NCI-H2171 treated with DMSO at 0.1 percent for 48 hours (cell line): ENCODE measurements at places on chromosomes 11 and 22.

GRCh38 chr22:24883432-24883831 is 63.1 kb downstream of the LHFPL7 start:
- no peak for DNase-seq

GRCh38 chr22:40684728-40685127 is 5.4 kb downstream of the MCHR1 start:
- DNase-seq, result no peak

DNA sequence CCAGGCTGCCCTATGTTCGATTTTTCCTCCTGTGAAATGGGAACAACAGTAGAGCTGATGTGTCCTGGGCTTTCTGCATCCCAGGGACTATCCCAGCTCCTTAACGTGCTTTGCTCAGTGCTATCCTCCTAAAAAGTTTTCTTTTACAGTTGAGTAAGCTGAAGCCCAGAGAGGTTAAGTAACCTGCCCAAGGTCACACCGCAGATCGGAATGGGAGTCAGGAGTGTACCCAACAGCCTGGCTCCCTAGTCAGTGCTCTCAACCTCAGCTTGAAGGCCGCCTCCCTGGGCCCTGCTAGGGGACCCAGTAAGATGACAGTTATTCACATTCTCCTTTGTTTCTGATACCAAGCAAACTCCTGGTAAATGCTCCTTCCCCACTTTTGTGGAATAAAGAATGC is 45.9 kb downstream of the PARVB start:
- DNase-seq, result no peak

GRCh38 chr11:19701421-19701820 is 11.2 kb upstream of the NAV2 start:
- DNase-seq, result no peak

GRCh38 chr11:3138178-3139085 is 26.7 kb downstream of the OSBPL5 start:
- no peak for DNase-seq

DNA sequence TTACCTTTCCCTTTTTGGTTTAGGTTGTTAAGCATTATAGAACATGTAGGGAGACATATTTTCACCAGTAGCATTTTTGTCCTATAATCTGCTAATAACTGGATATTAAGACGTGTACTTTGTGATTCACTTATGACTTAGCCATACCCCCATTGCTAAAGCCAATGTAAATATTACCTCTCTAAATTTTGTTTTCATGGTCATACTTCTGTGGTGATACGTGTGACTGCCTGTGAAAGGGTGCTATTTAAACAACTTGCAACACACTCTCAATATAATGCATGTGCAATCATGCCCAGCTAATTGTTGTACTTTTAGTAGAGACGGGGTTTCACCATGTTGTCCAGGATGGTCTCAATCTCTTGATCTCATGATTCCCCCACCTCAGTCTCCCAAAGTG is 36.2 kb upstream of the PAK1 start:
- no peak for DNase-seq

GRCh38 chr11:68528630-68529029 is 68.1 kb downstream of the PPP6R3 start:
- no peak for DNase-seq

DNA sequence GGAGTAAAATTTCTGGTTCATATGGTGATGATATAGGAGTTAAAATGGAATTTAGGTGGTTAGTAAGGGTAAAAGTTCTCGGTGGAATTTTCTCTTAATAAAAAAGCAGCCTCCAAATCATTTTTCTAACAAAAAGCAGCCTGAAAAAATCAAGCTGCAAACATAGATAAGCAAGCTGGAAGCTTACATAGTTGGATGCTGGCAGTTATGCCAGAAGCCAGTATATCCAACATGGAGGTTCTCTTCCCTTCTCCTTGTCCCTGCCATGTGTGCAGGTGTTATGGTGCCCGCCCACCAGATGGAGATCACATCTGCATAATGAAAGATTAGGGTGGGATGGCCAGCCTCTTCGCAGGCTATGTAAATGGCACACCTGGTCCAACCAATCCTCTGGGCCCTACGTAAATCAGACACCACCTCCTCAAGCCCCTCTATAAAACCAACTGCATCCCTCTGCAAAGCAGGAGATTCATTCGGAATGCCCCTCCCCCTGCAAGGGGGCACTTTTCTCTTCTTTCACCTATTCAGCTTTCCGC is 22.4 kb downstream of the PIWIL3 start:
- DNase-seq, result peak; percentile 56

GRCh38 chr11:113677685-113678084 is 28.4 kb downstream of the TMPRSS5 start:
- DNase-seq, result no peak

- DNase-seq, result no peak
Measured at GRCh38 chr22:31247726-31248125, 35.6 kb downstream of the LIMK2 start.
